ENCODE measurements at places on chromosomes 3 and 15.

- no peak for DNase-seq
Measured at GRCh38 chr3:57080171-57080570, 19.7 kb downstream of the SPATA12 start.

DNA sequence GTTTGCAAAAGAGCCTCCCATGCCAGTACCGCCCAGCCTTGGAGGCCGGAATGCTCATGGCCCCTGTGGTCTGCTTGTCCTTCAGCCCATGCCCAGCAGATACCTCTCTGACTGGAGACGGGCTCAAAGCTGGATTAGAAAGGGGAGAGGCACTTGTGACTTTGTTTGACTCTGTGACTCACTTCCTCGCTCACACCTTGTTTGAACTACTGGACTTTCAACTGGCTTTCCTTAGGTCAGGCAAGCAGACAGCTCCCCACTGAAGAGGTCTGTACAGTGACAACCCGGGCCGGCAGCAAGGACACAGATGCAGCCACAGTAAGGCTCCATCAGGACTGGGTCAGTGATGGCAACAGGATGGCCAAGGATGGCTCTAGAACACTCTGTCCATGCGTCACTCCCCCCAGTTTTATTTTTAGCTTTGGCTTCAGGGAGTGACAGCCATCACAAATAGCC, 98.6 kb upstream of the ABHD17C start:
- no peak for DNase-seq

GRCh38 chr3:81888914-81889557, 127.6 kb upstream of the GBE1 start:
- DNase-seq = no peak

DNA sequence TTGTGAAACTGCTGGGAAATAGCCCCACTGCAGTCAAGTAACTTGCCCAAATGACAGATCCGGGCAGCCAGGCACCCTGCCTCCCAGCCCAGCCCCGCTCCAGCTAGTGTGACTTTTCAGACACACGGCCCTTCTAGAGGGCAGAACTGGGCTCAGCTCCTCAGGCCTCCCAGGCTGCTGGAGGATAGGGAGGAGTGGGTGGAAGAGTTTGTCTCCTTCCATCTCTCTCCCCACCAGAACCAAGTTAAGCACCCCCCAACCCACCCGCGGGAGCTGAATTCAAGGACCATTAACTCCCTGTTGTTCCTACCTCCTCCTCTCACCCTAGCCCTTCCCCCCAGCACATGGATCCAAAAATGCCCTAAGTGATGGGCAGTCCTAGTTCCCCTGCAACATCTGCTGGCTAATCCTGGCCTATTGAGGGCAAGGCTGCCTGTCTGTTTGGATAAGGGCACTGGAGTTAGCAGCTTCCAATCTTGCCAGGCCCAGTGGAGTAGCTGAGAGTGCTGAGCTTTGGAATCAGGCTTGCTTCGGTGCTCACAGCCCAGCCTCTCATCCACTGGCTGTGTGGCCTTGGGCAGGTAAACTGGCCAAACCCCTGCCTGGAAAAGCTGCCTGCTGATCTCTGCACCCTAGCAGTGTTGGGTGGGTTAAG, 3.1 kb downstream of the CCDC33 start:
- DNase-seq = no peak
